Gastroesophageal sphincter (tissue), 4 donors: ENCODE measurements at places on chromosomes 13 and 19. TPM values are rescaled to one million over a fixed set of nuclear protein-coding genes. Genes with fewer than 3 reads are reported as not detected.

Gene ICAM5
- not detected for total RNA-seq

Gene GPR4
- total RNA-seq, result 1.3 TPM

DNA sequence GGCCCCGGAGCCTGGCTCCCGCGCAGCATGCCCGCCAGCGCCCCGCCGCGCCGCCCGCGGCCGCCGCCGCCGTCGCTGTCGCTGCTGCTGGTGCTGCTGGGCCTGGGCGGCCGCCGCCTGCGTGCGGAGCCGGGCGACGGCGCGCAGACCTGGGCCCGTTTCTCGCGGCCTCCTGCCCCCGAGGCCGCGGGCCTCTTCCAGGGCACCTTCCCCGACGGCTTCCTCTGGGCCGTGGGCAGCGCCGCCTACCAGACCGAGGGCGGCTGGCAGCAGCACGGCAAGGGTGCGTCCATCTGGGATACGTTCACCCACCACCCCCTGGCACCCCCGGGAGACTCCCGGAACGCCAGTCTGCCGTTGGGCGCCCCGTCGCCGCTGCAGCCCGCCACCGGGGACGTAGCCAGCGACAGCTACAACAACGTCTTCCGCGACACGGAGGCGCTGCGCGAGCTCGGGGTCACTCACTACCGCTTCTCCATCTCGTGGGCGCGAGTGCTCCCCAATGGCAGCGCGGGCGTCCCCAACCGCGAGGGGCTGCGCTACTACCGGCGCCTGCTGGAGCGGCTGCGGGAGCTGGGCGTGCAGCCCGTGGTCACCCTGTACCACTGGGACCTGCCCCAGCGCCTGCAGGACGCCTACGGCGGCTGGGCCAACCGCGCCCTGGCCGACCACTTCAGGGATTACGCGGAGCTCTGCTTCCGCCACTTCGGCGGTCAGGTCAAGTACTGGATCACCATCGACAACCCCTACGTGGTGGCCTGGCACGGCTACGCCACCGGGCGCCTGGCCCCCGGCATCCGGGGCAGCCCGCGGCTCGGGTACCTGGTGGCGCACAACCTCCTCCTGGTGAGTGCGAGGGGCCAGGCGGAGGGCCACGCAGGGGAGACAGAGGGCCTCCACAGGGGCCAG, at the start of gene KL:
Gene KL (plus strand): TSS at position 10 of the 909 bp plus-strand sequence. CDS start 18 bp downstream, at position 28.
- peak; percentile 34 for ATAC-seq

- no peak for ATAC-seq
Observed at GRCh38 chr19:4120559-4121272, 3.2 kb downstream of the MAP2K2 start.

DNA sequence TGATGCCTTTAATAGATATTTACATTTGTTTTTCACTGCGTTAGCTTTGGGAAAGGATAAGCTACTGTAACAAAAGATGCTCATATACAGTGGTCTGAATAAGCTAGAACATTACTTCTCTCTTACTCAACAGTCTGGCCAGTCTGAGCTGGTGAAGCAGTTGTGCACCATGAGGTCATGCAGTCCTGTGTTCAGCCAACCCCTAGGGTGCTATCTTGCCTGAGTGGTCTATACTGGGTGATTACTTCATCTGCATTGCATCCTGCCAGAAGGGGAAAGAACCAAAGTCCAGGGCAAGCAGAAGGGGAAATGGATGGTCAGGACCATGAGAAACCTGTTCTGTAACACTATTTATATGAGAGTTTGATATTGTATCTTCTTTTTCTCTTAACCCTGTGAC, 31.5 kb downstream of the ERCC5 start:
- no peak for ATAC-seq

- no peak for ATAC-seq
Observed at GRCh38 chr19:41533671-41534215, 42.2 kb upstream of the CEACAM21 start.

GRCh38 chr13:21075011-21075378, 13.6 kb upstream of the LATS2 start:
- peak; percentile 49 for ATAC-seq
